Activated T-cell treated with anti-CD3 and anti-CD28 coated beads for 1 hour (primary cell): ENCODE measurements at places on chromosomes 1 and 21.

DNA sequence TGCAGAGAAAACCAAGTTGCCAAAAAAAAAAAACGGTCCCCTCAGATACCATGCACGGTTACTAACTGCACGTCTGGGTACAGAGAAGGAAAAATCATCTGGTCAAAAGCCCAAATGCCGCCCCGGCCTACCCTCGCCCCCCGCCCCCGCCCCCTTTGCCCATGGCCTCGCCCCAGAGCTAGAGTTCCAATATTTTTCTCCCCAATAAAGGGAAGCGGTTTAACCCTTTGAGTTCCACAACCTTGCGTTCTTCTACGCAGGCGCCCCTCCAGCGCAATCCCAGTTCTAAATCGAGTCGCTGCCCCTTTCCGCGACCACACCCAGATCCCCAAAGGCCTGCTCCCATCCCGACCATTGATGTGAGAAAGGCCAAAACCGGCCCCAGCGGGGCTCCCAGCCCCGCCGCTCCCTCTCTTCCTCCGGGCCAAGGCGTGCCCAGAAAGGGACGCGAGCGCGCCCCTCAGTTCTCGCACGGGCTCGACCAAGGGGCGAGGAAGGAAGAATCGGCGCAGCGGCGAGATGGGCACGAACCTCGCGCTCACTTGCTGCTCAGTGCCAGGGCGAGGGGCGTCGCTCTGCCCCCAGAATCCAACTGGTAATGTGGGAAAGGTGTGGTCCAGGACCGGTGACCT lies 797 bp downstream of the WDR47 start:
- peak; percentile 19 for DNase-seq

DNA sequence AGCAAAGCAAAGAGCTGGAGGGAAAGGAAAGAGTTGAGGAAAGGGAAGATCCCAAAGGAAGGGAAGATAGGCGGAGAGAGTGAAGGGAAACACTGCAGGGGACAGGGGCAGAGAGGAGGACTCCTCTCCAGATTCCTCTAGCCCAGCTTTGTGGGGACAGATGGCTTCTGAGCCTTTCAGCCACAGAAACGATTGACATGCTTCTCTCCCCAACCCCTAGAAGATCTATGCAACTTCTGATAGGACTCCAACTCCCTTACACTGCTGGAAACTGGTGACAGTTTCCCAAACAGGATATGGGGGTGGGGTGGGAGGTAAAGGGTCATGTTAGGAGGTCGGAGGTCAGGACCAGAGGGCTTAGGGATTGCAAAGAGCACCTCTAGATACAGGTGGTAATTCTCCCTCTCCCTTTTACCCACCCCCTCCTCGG lies 6.5 kb downstream of the MEX3A start:
- DNase-seq, result no peak

DNA sequence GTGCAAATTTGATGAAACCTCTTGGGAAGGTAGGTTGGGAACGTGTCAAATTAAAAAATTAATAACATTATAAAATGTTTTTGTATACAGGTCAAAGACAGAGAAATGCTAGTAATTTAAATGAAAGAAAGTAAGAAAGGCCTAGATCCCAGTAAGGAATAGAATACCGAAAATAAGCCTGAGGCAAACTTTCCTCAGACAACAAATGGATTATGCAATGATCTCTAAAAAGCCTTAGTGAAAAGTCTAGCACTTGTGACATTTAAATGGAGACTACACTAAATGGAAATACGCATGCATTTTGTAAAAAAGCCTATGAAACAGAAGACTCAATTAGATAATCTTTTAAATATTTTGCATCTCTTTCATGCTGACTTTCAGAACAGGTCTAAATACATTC lies 138.5 kb upstream of the ZNHIT6 start:
- DNase-seq, result no peak

DNA sequence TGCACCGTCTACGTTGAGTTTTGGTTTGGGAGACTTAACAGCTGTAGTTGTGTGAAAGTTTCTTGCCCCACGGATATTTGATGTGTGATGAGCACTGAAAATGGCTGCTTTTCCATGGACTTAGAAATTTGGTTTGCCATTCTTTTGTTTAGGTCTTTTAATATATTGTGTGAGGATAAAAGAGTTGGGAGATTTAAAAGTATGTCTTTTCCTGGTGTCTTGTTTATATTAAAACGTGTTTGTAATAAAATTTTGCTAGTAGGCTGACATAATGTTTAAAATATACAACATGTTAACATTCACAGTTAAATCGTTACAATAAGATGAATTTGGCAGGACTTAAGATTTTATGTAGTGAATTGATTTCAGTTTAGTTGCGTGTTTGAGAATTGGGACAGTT lies 106.9 kb downstream of the DYRK1A start:
- DNase-seq, result no peak

DNA sequence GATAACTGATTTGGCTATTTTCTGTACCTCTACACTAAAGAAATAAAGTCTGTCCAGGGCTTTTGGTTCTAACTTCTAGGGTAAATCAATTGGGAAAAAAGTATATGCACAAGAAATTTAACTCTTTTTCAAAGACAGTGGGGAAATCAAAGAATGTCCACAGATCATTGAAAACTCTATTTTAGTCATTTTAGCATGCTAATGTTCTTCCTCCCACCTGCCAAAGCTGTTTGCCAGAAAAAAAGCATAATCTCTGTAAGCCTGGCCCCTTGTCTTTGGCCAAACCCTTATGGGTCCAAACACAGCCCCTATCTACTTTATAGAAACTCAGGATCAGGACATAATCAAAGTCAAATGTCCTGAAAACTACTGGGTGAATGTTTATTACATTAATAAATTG lies 302.2 kb upstream of the ESRRG start:
- no peak for DNase-seq

DNA sequence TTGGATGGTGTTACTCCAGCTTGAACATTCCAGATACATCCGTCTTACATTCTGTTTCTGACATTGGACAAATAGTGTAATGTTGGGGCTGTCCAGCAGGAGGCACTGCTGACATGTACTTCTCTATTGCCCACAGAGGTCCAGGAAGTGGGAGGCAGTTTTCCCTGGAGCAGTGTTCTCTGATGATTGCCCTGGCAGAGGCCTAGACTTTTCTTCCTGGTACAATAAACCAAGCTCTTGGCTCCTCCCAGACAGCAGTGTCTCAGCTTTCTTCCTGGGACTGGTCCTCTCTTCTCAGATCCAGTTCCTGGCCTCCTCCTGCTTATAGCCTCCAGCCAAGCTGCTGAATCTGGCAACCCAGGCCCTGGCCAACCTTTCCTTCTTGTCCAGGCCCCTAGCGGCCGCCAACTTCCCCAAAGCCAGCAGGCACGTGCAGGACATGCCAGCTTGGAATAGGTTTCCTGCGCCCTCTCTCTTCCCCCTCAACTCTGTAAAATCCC lies 14.9 kb upstream of the IFNLR1 start:
- DNase-seq, result peak; percentile 25

- DNase-seq, result no peak
These were observed 35.6 kb downstream of the CASZ1 start for GRCh38 chr1:10760566-10761502.

GRCh38 chr1:38803647-38804046 lies 55.9 kb downstream of the RRAGC start:
- DNase-seq, result no peak

DNA sequence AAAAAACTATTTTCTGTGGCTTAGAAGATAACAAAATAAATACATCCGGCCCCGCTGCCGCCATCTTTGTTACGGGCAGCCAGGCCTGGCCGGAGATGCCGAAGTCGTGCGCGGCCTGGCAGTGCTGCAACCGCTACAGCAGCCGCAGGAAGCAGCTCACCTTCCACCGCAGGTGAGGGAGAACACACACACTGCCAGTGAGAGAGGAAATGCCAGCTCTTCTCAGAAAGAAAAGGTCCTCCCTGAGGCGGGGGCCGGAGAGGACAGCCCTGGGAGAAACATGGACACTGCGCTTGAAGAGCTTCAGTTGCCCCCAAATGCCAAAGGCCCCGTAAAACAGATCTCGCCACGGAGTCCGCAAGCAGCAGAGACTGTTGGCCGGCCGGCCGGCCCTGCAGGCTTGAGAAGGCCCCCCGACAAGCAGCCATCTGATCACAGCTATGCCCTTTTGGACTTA lies 323.2 kb downstream of the AMY1C start:
- no peak for DNase-seq
